ENCODE measurements at places on chromosomes 5 and 9. TPM values are rescaled to one million over a fixed set of nuclear protein-coding genes. Genes with fewer than 3 reads are reported as not detected.

Gene NR5A1
- not detected for polyA plus RNA-seq

DNA sequence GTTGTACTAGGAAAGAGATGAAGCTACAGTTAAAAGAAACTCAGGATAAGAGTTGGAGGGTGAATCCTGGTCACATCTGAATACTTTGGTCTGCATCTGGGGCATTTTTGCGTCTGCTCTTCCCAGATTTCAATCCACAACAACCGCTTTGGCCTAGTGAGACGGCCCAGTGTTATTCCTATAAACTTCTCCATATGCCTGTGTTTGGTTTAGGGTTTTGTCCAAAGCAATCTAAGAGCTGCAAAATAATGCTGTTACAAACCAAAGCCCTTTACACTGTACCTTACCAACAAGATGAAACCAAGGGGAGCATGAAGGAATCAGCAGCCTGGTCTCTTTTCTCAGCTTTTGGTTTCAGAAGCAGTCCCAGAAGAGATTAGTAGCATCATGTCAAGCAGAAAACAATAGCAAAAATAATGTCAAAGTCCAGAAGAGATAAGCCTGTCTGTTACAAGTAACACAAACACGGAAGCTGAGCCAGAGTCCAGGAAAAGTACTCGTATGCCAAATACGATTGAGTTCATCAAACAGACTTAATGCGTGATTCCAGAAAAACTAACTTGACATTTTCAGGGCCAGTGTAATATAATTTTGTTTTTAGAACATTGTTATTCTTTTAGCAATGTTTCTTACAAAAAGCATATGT lies 379.9 kb upstream of the ACO1 start:
- DNase-seq: no peak

DNA sequence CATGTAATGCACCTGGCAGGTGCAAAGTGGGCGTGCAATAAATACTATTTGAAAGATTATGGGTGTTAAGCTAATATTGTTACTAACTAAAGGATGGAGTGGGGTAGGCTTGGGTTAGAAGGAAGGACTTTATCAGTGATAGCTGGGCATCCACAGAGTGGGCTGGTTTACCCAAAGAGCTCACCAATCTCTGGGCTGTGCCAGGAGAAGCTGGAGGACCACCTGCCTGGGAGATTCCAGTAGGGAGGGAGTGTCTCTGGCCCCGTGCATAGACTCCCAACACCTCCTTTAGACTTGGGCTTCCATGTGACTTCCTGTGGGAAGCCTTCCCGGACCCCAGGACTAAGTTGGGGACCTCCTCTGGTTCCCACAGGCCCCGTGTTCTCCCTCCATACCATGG lies 5.6 kb upstream of the URM1 start:
- DNase-seq: no peak

Gene SLC23A1
- polyA plus RNA-seq: 0.20 TPM

Measured in K562 (cell line).